Spinal cord (tissue), 10 donors: ENCODE measurements at places on chromosomes 2 and 18. TPM values are rescaled to one million over a fixed set of nuclear protein-coding genes. Genes with fewer than 3 reads are reported as not detected.

RETREG2 gene
- polyA plus RNA-seq, result 170 TPM

AGPS gene
- 41.3 TPM for polyA plus RNA-seq

MRPS5 gene
- polyA plus RNA-seq, result 86.6 TPM

CPS1 gene
- 3.0 TPM for polyA plus RNA-seq

PROKR1 gene
- 5.0 TPM for polyA plus RNA-seq

ASIC4 gene
- 36.4 TPM for polyA plus RNA-seq

COL3A1 gene
- polyA plus RNA-seq, result 391 TPM

RGPD6 gene
- polyA plus RNA-seq, result 42.0 TPM

NDC80 gene
- 11.5 TPM for polyA plus RNA-seq

GAREM1 gene
- 19.6 TPM for polyA plus RNA-seq

IL1B gene
- 1.7 TPM for polyA plus RNA-seq

NT5C1B gene
- polyA plus RNA-seq, result 0.27 TPM

ICA1L gene
- 44.3 TPM for polyA plus RNA-seq

ABI2 gene
- polyA plus RNA-seq, result 99.7 TPM

FAP gene
- polyA plus RNA-seq, result 10.2 TPM

SLC1A4 gene
- 92.7 TPM for polyA plus RNA-seq

DHRS9 gene
- polyA plus RNA-seq, result 3.3 TPM

C2orf66 gene
- 3.0 TPM for polyA plus RNA-seq

GULP1 gene
- polyA plus RNA-seq, result 25.3 TPM

CASP8 gene
- 5.1 TPM for polyA plus RNA-seq

TNFAIP6 gene
- polyA plus RNA-seq, result 1.5 TPM

GREB1L gene
- 5.1 TPM for polyA plus RNA-seq

ASXL2 gene
- 11.2 TPM for polyA plus RNA-seq

NEU4 gene
- polyA plus RNA-seq, result 8.2 TPM

TLX2 gene
- polyA plus RNA-seq, result 0.11 TPM

RIOK3 gene
- polyA plus RNA-seq, result 71.7 TPM

ERFE gene
- polyA plus RNA-seq, result 2.9 TPM

CABYR gene
- 27.7 TPM for polyA plus RNA-seq

REG3G gene
- polyA plus RNA-seq, result not detected

AP1S3 gene
- 10.0 TPM for polyA plus RNA-seq

SERPINE2 gene
- 216 TPM for polyA plus RNA-seq

CD8B2 gene
- 0.89 TPM for polyA plus RNA-seq

UGT1A10 gene
- polyA plus RNA-seq, result not detected

CNNM4 gene
- 9.7 TPM for polyA plus RNA-seq

LINC00305 gene
- polyA plus RNA-seq, result not detected

FOXD4L1 gene
- polyA plus RNA-seq, result 1.6 TPM

EVA1A gene
- 1.0 TPM for polyA plus RNA-seq

ASB18 gene
- polyA plus RNA-seq, result 0.84 TPM

DUSP11 gene
- polyA plus RNA-seq, result 18.9 TPM

ABCG8 gene
- 1.7 TPM for polyA plus RNA-seq

MREG gene
- 7.7 TPM for polyA plus RNA-seq

ANKRD30B gene
- polyA plus RNA-seq, result 0.81 TPM

ADCY3 gene
- 31.6 TPM for polyA plus RNA-seq

CXCR2 gene
- polyA plus RNA-seq, result 0.26 TPM

DYTN gene
- not detected for polyA plus RNA-seq
